ENCODE measurements at places on chromosomes 11 and 22.

DNA sequence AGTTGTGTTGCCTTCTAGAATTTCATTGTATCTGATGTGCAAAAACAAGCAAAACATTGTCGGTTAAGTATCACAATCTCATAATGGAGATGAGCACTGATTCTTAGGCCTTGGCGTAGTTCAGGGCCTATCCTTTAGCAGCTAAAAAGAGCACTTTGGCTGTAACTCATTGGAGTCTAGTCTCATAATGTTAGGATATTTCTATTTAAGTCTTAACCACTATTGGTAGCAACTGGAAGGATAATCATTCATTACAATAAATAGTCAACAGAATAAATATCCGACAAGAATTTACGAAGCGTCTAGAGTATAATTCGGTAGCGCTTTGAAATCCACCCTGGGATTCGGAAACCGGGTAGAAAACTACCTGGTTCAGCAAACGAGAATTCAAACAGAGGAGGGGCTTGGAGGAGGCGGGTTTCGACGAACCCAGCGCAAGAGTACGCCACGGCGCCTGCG lies 461 bp upstream of the EED start:
- peak; percentile 78 for DNase-seq

- DNase-seq, result no peak
These were observed 186.2 kb downstream of the SPON1 start for GRCh38 chr11:14148653-14149273.

GRCh38 chr11:82901922-82902485 lies 468 bp downstream of the DDIAS start:
- DNase-seq, result no peak

- no peak for DNase-seq
These were observed 22.1 kb downstream of the CD44 start for GRCh38 chr11:35160902-35161597.

DNA sequence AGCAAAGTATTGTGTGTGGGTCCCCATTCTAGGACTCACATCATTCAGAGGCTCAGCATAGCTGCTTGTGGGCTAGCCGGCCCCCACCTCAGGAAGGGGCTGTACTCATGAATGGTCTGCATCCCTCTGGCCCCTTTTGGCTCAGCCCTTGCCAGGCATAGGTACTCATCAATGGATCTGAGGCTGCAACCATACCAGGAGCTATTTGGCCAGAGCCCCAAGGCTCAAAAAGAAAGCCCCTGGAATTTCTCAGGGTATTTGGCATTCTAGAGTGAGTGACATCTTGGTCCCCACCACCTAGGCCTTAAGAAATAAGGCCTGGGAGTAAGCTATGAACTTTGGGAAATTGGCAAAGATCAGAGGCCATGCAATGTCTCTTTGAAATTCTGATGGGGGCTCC lies 38.3 kb downstream of the PLEKHA7 start:
- DNase-seq, result no peak

- DNase-seq, result no peak
These were observed 51.3 kb upstream of the CD44 start for GRCh38 chr11:35087648-35088047.

DNA sequence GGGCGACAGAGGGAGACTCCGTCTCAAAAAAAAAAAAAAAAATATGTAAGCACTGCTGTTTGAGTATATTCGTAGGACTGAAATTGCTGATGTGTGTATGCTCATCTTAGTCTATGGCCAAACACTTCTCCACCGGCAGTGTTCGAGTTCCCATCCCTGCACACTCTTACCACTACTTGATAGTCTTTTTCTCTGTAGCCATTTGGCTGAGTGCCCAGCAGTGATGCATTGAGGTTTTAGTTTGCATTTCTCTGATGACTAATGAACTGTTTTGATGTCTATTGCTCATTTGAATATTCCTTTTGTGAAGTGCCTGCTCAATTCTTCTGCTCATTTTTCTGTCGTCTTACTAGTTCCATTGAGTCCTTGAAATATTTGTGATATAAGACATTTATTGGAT lies 1.9 kb downstream of the TIRAP start:
- peak; percentile 67 for DNase-seq

DNA sequence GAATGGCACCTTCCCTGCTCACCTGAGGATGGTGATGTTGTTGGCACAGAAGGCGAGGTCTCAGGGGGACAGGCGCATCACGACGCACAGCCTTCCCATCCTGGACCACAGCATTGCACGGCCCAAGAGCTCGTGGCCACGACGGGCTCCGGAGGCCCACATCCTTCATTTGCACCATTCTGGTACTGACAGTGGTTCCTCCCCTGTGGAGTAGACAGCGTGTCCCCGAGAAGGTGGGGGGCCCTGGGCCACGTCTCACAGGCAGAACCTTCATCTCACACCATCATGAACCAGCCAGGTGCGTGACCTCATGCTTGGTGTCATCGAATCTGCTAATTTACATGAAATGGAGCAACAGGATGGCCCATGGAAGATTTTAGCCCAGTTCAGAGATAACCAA lies 180.0 kb downstream of the CTTN start:
- no peak for DNase-seq

DNA sequence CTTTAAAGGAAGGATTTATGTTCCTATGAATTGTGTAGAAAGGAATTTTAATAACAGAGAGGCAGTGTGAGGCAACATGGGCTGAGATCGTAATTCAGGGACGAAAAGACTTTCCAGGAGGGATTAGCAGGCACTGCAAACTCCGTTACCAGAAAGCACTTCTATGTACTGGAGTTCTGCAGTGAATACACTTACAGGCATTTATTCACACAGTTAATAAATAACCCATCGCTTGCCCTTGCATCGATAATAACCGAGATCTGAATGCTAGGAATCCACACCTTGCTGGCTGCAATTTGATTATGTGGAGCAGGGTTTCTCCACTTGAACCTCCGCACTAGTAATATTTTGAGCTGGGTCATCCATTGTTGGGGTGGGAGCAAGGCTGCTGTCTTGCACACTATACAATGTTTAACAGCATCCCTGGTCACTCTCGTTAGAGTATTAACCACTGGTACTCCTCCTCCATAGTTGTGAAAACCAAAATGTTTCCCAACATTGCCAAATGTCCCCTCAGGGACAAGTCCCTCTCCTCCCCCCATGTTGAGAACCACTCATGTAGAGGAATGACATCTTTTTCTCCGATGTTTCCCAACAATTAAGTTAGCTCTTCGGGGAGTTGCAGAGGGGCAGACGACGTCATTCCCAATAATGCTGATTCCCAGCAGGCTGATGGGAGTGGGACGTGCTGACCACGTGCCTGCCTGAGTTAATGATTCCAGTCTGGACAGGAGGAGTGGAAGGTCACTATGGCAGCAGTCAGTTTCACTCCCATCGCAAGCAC lies 99.5 kb downstream of the SNX19 start:
- no peak for DNase-seq

GRCh38 chr11:134532131-134532920 lies 120.3 kb upstream of the B3GAT1 start:
- no peak for DNase-seq

DNA sequence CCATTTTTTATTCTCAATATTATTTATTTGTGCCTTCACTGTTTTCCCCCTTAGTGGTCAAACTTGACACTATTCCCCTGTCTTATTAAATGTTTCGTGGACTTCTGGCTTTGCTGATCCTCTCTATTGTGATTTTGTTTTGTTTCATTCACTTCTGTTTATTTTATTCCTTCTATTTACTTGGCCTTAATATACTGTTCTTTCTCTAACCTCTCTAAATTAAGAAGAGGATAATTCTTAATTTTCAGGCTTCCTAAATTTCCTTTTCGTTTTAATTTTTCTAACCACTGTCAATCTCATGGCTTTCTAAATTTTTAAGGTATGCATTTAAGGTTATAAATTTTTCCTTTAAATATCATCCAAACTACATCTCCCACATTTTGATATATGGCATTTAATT lies 83.0 kb upstream of the KCNQ1OT1 start:
- DNase-seq, result no peak

GRCh38 chr11:43943931-43944751 lies 1.7 kb downstream of the C11orf96 start:
- DNase-seq, result no peak

DNA sequence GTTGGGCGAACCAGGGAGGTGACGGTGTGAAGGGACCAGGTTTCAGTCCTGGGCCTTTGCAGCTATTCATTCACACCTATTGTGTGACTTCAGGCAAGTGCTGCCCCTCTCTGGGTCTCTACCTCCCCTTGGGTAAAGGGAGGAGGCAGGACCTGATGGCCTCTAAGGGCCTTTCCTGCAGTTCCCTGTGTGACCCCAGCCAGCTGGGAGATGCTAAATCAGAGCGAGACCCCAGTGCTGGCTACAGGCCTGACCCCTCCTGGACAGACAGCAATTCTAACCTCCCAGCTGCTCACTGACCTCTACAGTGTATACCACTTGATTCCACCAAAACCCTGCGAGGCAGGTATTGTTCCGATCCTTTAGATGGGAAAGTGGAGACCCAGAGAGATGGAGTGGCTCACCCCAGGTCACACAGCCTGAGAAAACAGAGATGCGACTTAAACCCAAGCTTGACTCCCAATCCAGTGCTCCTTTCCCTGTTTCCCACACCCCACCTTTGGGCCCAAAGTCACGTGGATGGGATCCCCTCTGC lies 6.2 kb downstream of the MAFF start:
- DNase-seq, result no peak

GRCh38 chr22:49599039-49599438 lies 228.6 kb downstream of the BRD1 start:
- DNase-seq, result no peak

DNA sequence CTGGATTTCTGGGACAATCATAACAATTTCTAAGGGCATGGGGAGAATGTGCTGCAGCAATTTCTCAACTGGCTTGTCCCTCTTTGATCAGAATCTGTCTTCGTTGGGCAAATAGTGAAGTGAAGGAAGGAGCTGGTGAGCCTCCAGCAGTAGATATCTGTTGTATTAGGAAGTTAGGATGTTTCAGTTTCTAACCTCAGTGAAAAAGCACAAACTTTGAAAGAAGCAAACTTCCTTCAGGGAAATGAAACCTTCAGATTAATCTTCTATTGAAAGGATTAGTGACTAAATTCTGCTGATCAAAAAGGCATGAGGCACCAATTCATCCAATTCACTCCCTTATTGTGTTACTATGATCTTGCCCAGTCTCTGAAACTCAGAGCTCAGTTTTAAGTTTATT lies 24.3 kb downstream of the LMO2 start:
- DNase-seq, result no peak

DNA sequence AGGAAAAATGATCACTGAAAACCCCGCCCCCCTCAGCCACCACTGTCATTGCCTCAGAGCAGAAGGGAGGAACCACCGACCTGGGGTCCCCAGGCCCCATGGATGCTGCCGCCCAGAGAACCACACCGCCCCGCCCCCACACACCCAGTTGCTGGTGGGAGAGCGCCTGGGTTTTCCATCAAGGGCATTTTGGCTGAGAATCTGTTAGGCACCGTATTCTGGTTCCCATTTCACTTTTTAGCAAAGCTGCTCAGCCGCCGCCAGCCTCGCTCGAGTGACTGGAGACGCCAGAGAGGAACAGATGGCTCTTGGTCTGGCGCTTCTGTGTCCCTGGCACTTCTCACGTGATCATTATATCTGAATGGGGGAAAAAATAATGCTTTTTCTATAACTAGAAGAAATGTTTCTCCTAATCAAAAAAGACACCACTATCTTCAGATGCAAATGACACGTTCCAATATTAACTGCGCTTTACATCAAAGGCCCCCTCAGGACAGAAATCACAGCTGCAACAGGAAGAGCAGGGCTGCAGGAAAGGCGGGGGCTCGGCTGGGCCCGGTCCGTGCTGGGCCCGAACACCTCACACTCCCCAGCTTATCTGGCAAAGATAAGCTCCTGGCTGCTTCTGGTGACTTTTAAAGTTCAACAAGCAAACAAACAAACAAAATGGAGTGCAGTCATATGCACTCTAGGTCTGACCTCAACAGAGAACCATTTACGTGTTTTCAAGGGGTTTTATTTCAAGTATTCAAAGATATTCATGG lies 149.8 kb downstream of the MPPED1 start:
- DNase-seq, result no peak

DNA sequence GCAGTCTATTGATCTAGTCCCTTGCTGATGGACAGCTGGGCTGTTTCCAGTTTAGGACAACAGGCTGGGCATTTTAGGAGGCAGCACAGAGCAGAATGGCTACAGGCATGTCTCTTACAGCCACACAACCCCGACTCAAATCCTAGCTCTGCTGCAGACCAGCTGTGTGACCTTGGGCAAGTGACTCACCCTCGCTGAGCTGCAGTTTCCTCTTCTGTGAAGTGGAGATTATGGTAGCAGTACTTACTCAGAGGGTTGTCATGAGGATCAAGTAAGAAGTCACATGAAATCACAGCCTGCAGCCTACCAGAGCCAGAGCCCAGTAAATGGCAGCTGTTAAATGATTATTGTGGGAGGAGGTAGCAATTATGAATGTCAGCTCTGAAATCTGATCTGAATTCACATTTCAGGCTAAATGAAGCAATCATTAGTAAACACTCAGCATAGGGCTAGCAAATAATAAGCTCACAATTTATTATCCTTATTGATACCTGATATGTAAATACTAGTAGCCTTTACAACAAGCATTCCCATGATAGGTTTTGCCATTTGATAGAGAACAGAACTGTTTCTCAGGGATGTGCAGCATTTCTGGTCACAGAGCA lies 58.9 kb downstream of the MYEOV start:
- no peak for DNase-seq

DNA sequence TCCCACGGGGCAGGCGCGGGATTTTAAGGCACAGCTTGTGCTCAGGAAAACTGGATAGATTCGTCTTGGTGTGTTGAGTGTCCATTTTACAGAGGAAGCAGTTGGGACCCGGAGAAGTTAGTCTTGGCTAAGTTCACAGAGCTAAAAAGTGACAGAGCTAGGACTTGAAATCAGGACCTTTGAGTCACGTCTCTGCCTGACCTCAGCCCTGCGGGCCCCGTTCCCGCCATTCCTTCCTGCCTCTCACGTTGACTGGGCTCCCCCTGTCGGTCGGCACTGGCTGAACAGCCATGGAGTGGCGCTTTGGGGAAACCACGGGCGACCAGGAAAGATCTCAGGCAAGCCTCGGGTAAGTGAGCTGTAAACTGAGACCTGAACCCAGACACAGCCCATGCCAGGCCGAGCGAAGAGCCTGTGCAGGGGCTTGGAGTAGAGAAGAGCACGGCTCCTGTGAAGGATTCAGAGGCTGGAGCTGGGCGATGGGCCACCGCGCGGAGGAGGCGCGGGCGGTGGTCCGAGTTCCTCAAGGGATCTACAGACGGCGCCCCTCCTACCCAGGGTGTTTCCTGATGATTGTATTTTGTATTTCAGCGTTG lies 54.1 kb downstream of the WNT11 start:
- DNase-seq, result peak; percentile 49

GRCh38 chr22:35109616-35110015 lies 43.7 kb downstream of the ISX start:
- DNase-seq, result no peak

- peak; percentile 33 for DNase-seq
These were observed 1.2 kb upstream of the DUSP8 start for GRCh38 chr11:1573077-1573902.
